ENCODE measurements at places on chromosomes 16 and 17.

GRCh38 chr17:6392609-6393350 is 42.1 kb downstream of the AIPL1 start:
- DNase-seq = no peak

DNA sequence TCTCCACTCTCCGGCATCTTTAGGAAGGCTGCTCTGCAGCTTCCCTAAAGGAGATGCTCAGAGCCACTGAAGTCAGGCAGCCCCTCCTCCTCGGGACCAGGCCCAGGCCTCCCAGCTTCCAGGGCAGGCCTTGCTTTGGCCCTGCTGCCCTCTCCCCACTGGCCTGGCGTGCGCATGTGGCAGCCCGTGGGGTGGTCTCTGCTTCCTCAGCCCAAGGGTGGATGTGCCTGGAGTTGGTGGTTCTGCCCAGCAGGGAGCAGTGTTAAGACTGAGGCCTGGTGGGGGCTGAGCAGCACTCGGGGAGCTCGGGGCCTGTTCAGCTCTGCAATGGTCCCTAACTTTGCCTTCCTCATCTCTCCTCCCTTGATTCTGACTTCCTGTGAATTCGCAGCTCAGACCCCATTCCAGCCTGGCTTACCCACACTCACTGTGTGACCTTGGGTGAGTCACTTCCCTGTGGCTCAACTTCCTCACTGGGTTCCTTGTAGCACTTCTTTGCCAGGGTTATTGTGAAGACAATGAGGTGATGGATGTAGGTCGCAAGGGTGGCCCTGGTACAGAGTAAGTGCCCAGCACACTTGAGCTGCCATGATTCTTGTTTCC is 63.2 kb downstream of the NKD1 start:
- DNase-seq = no peak

DNA sequence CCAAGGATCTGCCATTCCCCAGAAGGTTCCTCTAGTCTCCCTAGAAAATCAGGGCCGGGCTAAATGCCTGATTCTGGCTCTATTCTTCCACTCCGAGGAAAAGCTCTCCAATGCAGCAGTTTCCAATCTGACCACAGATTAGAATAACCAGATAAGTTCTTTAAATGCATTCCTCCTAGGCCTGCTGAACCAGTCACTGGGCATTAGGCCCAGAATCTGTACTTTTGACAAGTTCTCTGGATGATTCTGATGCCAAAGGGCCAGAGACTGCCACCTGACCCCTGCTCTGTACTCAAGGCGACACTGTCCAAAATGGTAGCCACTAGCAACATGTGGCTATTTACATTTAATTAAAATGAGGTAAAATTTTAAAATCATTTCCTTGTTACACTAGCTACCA is 22.3 kb downstream of the MAP3K14 start:
- no peak for DNase-seq

DNA sequence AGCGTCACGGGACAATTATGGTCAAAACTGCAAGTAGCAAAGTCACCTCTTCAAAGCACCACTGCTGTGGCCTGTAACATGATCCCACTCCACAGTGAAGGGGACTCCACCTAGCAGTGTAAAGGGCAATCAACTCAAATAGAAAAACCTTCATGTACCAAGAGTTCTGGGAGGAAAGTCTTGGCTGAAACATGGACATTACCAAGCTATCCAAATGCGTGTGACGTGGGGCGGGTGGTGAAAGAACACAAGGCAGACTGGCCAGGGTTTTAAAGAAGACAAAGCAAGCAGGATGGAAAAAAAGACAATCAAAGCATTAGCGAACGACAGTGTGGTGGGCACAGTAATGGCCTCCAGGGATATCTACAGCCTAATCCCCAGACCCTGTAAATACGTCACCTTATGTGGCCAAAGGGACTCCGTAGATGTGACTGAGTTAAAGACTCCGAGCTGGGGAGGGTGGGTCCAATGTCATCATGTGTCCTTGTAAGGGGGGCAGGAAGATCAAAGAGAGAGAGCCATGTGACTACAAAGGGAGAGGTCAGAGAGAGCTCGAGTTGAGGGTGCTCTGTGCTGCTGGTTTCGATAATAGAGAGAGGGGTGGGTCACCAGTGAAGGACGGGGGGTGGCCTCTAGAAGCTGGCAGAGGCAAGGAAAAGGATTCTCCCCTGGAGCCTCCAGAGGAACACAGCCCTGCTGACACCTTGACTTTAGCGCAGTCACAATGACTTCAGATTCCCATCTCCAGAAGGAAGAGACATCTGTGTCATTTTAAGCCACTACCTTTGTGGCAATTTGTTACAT is 6.0 kb downstream of the HSDL1 start:
- DNase-seq = no peak

DNA sequence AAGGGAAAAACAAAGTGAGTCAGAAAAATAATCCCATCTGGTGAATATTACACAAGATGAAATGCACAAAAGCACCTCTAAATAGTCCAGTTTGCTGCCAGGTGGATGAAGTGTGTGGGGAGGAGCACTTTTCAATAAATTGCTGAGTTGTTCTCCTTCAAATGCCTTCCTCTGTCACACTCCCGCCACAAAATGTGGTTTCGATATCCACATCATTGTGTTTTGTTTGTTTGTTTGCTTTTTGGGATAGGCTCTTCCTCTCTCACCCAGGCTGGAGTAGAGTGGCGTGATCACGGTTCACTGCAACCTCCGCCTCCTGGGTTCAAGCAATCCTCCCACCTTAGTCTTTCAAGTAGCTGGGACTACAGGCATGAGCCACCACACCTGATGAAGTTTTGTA is 24.6 kb upstream of the SHISA9 start:
- no peak for DNase-seq
